ENCODE measurements at places on chromosomes 12 and 14.
A peak's percentile ranks its signal among the peaks of the same experiment; 100 is the strongest.

GRCh38 chr14:65685572-65685971 is 273.0 kb downstream of the FUT8 start:
- DNase-seq = no peak

DNA sequence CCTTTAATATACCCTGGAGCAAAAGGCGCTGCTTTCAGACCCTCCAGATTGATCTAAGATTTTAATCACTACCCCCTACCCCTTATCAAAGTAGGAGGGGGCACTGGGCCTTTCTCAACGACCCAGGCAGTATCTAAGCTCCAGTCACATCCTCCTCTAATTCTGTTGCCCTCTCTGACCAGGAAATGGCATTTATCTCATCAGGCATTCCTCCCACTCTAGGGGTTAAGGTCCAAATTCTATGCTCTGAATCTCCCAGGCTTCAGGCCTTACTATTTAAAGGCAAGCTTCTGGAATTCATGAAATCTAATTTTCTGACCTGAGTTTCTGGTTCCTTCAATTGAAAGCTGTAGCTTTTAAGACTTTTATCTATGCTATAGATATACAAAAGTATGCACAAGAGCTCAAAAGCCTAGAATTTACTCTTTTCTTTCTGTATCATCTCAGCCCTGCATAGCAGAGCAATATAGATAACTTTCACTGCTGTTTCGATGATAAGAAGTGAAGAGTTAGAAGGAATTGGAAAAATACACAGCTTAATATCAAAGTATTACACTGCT is 622.9 kb downstream of the RPS29 start:
- DNase-seq = no peak

- DNase-seq = no peak
Measured at GRCh38 chr12:98504368-98504617, 11.1 kb upstream of the TMPO start.

DNA sequence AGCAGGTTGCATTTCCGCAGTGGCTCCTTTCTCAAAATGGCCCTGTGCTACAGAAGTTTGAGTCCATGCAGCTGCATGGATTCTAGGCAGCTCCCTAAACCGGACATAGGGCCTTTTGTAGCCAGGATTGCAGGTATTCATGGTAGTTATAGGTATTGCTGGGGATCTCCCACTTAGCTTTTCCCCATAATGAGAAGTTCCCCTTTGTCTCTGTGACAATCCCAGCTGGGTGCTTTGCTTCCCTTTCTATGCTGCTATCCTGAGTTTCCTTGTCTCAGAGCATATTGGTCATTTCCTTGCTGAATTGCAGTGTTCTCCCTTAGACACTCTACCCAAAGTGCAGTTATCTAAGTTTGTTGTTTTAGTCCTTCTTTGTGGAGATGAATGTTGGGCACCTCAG is 120.9 kb upstream of the MIS18BP1 start:
- no peak for DNase-seq

GRCh38 chr12:108955225-108955835 is 65.5 kb downstream of the SVOP start:
- DNase-seq = no peak

DNA sequence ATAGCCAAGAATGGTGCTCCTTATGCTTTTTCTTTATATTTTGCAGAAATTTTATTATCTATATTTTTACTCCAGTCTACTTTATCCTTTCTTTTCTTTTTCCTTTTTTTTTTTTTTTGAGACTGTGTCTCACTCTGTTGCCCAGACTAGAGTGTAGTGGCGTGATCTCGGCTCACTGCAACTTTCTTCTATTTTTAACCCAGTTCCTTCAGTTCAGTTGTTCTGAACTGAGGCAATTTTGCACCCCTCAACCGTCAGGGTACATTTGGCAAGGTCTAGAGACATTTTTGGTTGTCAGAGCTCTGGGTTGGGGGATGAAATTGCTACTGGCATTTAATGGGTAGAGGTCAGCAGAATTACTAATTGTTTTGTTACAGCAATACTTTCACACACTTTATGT is 75.7 kb downstream of the DIP2B start:
- DNase-seq = no peak

- DNase-seq = no peak
Measured at GRCh38 chr12:49969651-49970429, 2.9 kb upstream of the AQP6 start.

GRCh38 chr12:119090865-119091264 is 87.9 kb upstream of the HSPB8 start:
- no peak for DNase-seq

DNA sequence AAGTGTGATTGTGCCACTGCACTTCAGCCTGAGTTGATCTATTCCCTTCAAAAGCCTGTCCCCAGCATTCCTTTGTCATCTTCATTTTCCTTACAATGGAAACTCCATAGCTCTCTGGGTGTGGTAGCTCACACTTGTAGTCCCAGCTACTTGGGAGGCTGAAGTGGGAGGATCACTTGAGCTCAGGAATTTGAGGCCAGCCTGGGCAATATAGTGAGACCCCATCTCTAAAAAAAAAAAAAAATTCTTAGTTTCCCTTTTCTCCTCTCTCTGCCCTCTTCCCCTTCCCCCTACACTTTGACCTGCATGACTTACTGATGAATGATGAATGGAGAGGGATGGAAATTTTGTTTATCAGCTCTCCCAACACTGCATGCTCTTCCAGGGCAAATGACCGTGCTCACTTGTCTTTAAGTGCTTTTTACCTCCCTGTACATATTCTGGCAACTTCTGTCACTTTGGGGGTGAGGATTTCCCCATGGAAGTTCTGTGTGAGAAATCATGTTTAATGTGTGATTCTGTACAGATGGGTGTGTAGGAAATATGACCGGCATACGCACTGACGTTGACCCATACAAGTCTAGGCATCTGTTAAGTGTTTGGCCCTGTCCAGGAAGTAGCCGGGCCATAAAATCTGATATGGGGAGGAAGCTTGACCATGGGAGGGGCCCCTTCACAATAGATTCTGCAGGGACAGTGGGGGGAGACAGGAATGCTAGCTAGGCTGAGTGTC is 65.4 kb downstream of the ZFP36L1 start:
- DNase-seq = peak; percentile 59

DNA sequence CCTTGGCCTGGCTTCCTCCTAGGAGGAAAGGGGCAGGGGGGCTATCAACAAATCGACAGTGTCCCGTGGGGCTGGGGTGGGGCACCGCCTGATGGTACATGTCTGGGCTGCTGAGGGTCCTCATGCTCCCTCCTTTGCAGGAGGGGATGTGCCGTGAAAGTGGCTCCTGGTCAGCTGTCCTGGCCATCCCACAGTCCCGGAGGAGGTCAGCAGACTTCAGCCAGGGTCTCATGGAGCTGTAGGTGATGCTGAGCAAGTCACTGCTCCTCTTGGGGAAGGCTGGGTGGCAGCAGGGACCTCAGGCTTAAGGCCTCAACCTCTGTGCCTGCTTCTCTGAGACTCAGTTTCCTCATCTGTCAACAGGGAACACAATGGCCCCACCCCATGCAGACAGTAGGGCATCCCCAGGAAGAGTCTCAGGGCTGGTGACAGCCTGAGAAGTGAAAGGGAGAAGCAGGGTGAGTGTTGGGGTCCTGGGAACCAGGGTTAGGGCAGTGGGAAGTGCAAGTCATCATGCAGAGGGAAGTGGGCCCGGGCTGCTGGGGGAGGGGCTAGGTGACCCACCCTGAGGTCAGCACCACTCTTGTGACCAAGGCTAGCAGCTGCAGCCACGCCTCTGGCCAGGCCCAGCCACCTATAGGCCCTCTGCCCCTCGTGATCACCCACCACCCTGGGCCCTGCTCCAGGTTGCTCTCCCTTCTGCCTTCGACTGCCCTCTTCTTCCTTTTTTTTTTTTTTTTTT is 4.4 kb upstream of the TNFAIP2 start:
- DNase-seq = no peak

DNA sequence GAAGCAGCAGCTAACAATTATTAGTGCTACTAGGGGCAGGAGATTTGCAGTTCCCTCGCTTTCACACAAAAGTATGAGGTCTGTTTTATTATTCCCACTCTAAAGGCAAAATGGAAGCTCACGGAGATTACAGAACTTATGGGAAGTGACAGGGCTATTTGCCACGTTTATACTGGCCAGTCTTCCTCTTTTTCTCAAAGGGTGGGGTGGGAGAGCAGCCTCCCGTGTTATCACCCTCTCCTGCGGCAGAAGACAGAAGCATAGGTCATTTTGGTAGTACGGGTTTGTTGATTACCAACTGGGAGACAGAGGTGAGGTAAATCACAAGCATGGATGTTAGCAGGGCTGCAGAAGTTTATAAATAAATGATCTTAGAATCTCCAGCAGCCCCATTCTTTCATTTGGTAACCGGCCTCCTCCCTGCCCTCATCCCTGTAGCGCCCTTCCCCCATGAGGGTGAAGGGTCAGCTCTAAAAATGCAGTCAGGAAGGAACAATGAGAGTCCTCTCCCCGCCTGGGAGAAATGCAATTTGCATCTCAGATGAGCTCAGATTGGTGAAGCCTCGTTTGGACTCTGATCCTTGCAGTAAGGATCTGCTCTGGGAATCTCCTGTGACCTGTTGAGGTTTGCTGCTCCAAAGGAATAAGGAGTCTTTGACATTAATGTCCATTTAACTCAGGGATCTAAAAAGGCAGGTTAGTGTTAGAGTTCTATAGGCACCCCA is 44.7 kb upstream of the SINHCAF start:
- peak; percentile 16 for DNase-seq

DNA sequence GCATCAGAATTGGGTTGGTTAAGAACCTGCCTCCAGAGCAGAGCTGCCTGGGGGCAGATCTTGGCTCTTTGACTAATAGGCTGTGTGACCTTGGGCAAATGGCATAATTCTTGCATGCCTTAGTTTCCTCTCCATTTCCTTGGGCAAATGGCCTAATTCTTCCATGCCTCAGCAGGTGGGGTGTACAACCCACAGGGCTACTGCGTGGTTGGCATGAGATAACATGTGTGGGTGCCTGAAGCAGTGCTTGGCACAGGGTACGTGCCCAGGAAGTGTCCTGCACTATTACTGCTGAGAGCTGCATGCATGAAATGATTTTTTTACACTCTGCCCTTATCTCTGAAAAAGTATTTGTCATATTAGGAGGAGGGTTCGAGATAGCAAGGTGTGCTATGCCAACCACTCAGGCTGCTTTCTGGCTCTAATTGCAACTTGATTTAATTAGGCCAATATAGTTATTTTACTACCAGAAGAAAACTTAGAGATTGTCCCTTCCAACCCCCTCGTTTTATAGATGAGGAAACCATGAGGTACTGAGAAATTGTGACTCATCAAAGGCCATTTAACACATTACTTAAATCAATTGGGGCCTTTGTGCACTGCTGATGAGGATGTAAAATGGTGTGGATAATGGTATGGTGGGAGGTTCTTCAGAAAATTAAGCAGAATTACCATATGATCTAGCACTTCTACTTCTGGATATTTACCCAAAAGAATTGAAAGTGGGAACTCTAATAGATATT is 161.6 kb upstream of the HIF1A start:
- no peak for DNase-seq
